RCC 7860 (cell line): ENCODE measurements at places on chromosomes 6 and 20.

DNA sequence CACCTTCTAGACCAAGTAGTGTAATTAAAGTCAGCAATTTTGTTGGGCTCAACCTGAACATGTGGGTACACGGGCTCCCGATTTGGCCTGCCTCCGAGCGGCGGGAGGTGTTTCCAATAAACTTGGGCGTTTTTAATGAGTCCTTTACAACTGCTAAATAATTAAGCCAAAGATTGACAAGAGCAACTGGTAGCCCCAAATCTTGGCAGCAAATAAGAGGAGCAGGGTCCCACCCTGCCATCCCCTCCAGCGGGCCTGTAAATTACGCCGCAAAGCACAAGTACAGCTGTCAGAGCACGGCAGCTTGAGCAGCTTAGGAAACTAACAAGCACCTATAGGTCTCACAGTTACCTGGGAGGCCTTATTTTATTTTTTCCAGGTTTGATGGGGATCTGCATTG lies 217.1 kb downstream of the BMP7 start:
- no peak for DNase-seq

DNA sequence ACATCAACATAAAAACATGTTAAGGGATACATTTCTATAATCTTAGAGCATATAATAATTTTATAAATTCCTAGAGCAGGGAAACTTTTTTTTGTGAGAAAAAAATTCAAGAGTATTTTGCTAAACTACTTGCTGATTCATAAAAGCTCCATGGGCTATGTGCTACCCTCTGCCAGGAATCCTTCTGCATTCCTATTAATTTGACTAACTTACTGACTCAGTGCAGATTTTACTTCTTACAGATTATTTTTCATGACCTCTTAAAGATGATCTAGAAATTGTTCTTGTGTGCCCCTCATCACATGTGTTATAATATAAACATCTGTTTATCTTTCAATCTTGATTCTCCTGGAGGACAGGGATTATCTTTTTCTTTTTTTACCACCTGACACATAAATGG lies 5.7 kb downstream of the VTA1 start:
- DNase-seq, result no peak

DNA sequence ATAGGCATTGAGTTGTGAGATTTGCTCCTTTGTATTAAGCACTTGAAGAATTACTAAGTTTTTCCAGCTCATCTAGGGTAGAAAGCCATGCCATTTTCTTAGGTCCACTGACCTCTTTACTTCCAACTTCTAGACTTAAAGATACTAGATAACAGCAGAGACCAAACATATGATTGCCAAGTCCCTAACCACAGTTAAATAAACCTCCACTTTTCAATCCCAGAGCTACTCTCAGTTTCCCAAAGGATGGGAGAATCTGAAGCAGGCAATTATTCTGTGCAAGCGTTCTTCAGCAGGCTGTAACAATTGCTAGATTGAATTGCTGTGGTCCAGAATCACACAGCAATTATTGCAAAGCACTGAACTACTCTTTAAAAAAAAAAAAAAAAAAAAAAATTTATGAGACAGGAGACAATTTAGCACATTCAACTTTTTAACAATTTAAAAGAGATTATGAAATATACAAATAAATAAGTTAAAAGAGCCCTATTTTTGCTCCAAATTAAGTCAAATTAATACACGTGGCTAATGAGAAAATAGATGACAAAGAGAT lies 104.0 kb upstream of the PRSS16 start:
- no peak for DNase-seq

- DNase-seq, result no peak
Observed at GRCh38 chr6:126010040-126010439, 23.7 kb downstream of the TRMT11 start.

GRCh38 chr6:23414051-23414445 lies 712.0 kb upstream of the NRSN1 start:
- DNase-seq, result peak; percentile 7

- no peak for DNase-seq
Observed at GRCh38 chr6:4929097-4929718, 74.6 kb downstream of the RPP40 start.

DNA sequence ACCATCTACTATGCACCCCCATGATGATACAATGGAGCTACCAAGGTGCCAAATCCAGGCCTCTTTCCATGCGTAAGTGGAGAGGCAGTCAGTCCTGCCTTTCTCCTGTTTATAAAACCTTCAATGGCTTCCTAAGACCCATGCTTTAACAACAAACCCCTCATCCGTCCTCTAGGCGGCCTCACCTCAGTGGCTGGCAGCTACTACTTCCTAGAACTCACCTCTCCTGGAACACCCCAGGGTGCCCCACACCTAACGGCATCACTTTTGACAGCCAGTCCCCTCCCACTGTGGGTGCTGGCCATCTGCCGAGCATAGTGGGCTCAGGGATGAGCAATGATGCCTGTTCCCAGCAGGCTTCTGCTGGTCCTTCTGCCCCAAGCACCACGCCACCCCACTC lies 80.0 kb upstream of the TAB2 start:
- DNase-seq, result no peak

- DNase-seq, result no peak
Observed at GRCh38 chr20:62567246-62568044, 74.9 kb upstream of the SLCO4A1 start.

DNA sequence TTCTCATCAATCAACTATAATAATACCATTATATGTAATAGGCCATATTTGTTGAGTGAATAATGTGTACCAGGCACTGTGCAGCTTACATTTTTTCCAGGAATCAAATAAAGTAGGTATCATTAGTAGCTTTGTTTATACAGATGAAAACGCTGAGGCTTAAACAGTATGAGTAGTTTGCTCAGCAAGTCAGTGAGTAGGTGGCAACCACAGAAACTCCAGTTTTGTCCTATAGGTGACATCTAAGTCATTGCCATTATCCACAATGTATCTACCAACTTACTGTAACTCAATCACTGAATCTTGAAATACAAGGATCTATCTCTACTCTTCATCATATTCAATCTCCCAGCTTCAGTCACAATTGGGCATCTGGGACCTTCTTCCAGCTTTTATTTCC lies 29.8 kb upstream of the TPBG start:
- DNase-seq, result no peak

DNA sequence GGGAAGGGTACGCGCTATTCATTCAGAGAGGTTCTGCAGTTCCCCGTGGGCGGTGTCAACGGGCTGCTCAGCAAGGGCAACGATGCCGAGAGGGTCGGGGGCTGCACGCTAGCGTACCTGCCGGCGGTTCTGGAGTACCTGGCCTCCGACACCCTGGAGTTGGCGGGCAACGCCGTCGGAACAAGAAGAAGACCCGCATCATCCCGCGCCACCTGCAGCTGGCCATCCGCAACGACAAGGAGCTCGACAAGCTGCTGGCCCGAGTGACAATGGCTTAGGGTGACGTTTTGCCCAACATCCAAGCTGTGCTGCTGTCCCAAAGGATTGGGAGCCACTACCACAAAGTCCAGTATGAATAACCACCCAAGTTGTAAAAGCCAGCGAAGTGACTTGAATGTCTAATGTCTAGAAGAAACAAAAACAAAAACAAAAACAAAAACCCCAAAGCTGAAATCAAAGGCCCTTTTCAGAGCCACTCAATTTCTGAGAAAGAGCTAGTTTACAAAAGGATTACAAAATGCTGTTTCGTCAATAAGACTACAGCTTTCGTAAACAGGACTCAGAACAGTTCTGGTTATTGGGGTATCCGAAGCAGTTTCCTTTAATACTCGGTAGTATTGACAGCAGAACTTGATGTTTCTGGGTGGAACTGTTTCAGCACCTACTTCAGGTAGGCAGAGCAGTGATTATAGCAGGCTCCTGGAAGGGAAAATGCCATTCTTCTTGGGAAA lies 21.9 kb upstream of the SLC17A4 start:
- DNase-seq, result no peak

GRCh38 chr20:61253640-61254511 lies 1.8 kb downstream of the CDH4 start:
- no peak for DNase-seq

DNA sequence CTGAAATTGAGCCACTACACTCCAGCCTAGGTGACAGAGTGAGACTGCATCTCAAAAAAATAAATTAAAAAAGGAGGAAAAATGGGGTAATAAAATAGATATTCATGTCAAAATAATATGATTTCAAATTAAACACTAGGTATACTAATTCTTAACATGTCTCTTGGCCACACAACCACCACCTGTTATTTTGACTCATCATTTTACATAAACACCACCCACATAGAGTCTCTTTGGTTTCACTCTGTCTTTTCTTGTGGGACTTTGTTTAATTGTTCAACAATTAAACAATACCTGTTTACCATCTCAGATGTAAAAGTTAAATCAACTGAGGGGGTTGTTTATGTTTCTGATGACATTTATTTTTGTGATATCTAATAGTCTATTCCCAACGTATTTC lies 476.8 kb upstream of the ADGRB3 start:
- DNase-seq, result no peak

DNA sequence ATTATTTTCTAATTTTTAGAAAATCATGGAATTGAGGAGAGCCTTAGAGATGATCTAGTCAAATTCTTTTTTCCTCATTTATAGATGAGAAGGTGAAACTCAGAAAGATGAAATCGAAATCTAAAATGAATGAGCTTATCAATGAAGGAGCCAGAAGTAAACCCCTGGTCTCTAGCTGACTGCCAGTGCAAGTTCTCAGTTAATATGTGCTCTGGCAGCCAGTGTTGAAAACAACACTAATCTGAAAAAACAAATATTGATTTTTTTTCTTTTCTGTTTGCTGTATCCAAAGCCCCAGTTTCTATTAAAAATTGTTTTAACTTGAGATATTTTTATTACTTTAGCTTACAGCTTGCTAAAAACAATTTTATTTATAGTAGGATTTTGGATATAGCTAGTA lies 21.5 kb upstream of the PBOV1 start:
- DNase-seq, result no peak

GRCh38 chr6:3561725-3562124 lies 104.9 kb upstream of the SLC22A23 start:
- DNase-seq, result no peak

DNA sequence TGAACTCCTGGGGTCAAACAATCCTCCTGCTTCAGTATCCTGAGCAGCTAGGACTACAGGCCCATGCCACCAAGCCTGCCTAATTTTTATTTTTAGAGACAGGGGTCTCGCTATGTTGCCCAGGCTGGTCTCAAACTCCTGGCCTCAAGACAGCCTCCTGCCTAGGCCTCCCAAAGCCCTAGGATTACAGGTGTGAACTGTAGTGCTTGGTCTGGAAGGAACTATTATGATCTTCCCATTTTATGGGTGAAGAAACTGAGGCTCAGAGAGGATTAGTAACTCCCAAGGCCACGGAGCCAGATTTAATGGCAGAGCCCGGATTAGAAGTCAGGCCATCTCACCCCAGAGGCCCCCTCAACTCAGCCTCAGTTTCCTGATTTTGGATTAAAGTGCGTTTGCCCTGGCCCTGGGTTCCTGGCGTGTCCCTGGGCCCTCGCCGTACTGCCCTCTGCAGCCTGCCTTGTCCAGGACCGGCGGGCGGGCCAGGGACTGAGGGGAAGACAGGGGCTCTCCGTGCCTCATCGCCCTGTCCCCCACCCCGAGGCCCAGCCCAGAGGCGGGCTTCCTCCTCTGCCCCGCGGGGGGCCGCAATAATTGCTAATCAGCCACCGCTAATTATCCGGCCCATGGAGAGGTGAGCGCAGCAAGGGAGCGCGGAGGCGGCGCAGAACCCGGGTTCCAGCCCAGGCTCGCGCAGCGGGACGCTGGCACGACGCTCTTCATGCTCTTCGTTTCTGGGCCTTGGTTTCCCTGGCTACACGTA lies 34.9 kb downstream of the CD40 start:
- no peak for DNase-seq

DNA sequence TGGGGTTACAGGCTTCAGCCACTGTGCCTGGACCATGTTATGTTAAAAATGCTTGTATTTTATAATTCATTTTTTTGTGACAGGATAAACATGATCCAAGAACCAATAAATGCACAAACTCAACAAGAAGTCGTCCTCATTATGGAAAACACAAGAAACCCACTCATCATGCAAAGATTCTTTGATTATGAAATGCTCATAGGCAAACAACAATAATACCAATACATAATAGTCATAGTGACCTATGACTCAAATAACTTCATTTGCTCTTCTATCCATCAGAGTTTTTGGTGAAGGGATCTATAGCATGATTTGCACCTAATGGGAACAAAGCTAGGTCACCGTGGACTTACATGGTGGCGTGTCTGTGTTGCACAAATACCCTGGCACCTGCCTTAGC lies 217.1 kb upstream of the THEMIS start:
- DNase-seq, result no peak

- no peak for DNase-seq
Observed at GRCh38 chr6:77368660-77369313, 94.5 kb downstream of the HTR1B start.
